Naive thymus-derived CD8-positive, alpha-beta T cell (primary cell): ENCODE measurements at places on chromosomes 3 and 15. TPM values are rescaled to one million over a fixed set of nuclear protein-coding genes. Genes with fewer than 3 reads are reported as not detected.
A peak's percentile ranks its signal among the peaks of the same experiment; 100 is the strongest.

DNA sequence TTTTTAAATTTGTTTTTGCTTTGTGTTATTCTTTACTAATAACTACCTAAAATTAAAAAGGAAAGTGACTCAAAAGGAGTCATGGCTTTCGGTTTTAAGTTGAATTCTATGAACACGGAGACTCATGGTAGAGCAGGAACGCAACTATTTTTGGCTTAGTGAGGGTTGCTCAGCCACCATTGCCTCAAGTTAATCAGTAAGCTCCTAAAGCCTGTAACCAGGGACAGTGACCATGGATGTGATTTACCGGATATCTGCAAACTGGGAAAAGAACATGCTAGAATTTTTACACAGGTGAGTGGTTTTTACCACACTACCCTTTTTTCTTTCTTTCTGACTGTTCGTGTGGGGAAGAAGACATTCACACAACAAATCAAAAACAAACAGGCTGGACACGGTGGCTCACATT is 11.8 kb downstream of the SLC12A8 start:
- H3K4me1 ChIP-seq = no peaks in the 10 kb centered on the region
- no peak overlapping the region for H3K4me3 ChIP-seq
- no peak overlapping the region for H3K27ac ChIP-seq
- no peak for DNase-seq
- H3K27me3 ChIP-seq = no peaks in the 10 kb centered on the region

Gene CD200
- 1.7 TPM for total RNA-seq

GRCh38 chr15:44719293-44719999 is 8.1 kb downstream of the B2M start:
- H3K4me1 ChIP-seq = peaks cover 92% of the 10 kb centered on the region
- H3K4me3 ChIP-seq = peak overlapping the region; percentile 81
- DNase-seq = peak; percentile 14
- H3K36me3 ChIP-seq = peaks cover 39% of the 10 kb centered on the region
- H3K27me3 ChIP-seq = no peaks in the 10 kb centered on the region
- H3K27ac ChIP-seq = peak overlapping the region; percentile 98

DNA sequence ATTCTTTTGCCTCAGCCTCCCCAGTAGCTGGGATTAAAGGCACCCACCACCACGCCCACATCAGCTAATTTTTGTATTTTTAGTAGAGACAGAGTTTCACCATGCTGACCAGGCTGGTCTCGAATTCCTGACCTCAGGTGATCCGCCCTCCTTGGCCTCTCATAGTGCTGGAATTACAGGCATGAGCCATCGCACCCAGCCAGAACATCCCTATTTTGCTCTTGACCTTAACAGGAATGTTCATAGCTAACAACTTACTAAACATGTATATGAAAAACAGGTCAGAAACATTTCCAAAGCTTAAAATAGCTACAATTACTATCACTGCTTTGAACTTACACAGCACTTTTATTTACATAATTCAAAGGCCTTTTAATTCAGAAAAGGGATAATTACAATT is 33.7 kb downstream of the UQCC5 start:
- no peaks in the 10 kb centered on the region for H3K27me3 ChIP-seq
- H3K4me1 ChIP-seq = no peaks in the 10 kb centered on the region
- H3K4me3 ChIP-seq = no peak overlapping the region

Gene TLNRD1
- total RNA-seq = 19.2 TPM

GRCh38 chr3:156519758-156520162 is 35.2 kb downstream of the SSR3 start:
- peaks cover 11% of the 10 kb centered on the region for H3K4me1 ChIP-seq
- no peak overlapping the region for H3K27ac ChIP-seq
- no peak for DNase-seq

DNA sequence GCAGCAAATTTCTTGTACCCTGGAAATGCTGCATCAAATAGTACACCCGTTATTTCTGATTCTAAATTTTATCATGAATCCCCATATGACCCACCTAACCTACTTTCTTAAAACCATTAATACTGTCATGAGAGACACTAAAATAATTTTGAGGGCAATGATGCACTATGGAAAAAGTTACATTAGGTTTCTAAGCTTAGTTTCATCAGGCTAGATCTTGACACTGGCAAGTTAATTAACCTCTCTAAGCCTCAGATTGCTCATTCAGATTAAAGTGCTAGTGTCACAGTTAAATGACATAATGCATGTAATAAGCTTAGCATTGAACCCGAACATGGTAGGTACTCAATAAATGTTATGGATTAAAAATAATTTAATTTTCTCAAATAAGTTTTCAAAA is 8.2 kb downstream of the GOLIM4 start:
- no peak overlapping the region for H3K27ac ChIP-seq
- H3K4me3 ChIP-seq = no peak overlapping the region
